Fibroblast of lung (primary cell): ENCODE measurements at places on chromosomes 6 and 20. TPM values are rescaled to one million over a fixed set of nuclear protein-coding genes. Genes with fewer than 3 reads are reported as not detected.

CGA gene
- 0.09 and 0.18 TPM in 2 replicates for polyA plus RNA-seq

DNA sequence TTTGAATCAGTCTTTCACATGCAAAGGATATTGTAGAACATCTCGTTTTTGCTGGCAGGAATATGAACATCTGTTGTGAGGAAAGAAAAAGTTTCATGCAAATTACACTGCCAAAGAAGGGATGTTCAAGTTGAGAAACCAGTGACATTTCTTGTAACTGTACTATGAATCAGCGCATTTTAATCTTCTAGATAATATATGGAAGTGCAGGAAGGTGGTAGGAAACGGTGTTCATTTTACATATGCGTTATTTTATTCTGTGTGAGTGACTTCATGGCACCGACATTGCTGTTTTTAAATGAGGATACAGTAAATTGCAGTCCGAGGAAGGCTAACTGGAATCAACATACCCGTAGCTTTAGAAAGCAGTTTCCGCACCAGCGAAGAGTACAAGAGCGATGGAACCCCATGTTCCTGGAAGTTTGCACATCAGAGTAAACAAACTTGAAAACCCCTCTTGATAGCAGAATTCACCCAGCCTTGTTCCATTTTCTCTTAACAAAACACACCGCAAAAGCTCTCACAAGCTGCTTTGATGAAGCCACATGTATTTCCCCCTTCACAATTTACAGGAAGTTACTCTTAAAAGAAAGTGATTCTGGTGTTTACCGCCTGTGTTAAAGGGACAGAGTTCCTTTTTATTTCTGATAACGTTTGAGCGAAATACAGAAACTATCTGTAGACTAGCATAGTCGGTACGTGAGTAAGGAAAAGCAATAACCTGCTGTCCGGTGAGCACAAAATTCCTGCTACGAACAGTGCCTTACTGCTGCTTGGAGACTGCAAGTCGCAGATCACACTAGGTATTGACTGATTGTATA, 11.5 kb downstream of the PRDM1 start:
- DNase-seq, result peak; percentile 58

GRCh38 chr20:56522311-56522710, 2.2 kb upstream of the FAM209A start:
- DNase-seq, result no peak

DNA sequence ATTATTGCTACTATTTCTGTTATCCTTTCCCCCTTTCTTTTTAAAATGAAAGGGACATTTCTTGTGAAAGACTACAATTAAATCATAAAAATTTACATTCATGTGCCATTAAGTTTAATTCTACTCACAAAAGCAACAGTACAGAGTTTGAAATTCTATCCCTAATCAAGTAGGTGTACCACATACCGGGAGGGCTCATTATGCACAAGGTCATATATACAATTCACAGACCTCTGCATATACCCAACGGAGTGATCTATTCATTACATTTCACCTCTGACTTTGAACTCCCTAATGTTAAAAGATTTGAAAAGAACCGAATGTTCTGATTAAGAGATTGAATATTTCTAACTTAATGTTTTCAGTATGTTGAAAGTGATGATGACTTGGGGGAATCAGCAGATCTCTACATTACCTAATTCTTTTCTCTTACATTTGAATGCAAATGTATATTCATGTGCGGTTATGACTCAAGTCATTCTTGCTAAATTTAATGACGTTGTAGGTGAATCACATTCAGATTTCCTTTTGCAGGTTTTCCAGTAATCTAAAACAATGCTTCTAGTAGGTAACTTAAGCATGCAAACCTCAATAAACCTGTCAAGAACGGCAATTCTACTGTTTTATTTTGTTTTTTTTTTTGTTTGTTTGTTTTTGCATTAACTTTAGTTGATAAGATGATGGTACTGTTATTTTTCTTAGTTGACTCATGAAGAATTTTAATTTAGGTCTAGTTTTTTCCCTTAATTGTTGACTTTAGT, 7.3 kb downstream of the EYA4 start:
- DNase-seq, result peak; percentile 79

- DNase-seq, result peak; percentile 21
Observed at GRCh38 chr6:166036316-166037095, 131.1 kb downstream of the TBXT start.
